A549 treated with Hydrocortisone at 1 μM for 4 hours (cell line): ENCODE measurements at places on chromosomes 1 and 21. TPM values are rescaled to one million over a fixed set of nuclear protein-coding genes. Genes with fewer than 3 reads are reported as not detected.

OR2T35 gene
- not detected in 5 replicates for total RNA-seq

PRAMEF7 gene
- not detected in 5 replicates for total RNA-seq

CYP4Z1 gene
- total RNA-seq: not detected in 5 replicates

NTNG1 gene
- total RNA-seq: not detected in 5 replicates

FCRLB gene
- total RNA-seq: 1.5 to 1.8 TPM (median 1.7 TPM) in 5 replicates

BCL10 gene
- total RNA-seq: 12.2 to 15.1 TPM (median 13.0 TPM) in 5 replicates
